Stimulated activated CD4-positive, alpha-beta T cell treated with anti-CD3 and anti-CD28 coated beads, Interleukin-12 subunit alpha, Interleukin-12 subunit beta, amount 100 ng/mL, for 24 hours (primary cell): ENCODE measurements at places on chromosomes 7 and 10.

GRCh38 chr7:41403291-41403690 is 299.6 kb downstream of the INHBA start:
- no peak for DNase-seq

- DNase-seq = no peak
Observed at GRCh38 chr10:3893901-3894563, 109.0 kb upstream of the KLF6 start.

DNA sequence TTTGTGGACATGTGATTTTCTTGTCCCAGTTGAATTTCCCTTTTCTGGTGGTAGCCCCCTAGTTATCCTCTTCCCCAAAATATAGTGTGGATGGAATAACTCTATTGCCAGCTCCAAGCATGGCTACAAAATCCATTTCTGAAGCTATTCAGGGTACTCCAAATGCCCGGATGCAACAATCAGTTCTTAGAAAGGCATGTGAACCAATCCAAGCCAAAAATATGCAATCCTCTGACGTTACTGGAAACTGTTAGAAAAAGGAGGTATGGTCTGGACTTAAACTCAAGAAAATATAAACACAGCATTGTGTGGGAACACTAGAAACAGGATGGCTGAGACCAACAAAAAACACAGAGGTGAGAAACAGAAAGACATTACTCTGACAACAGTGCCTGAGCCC is 347.0 kb downstream of the GPAM start:
- no peak for DNase-seq

DNA sequence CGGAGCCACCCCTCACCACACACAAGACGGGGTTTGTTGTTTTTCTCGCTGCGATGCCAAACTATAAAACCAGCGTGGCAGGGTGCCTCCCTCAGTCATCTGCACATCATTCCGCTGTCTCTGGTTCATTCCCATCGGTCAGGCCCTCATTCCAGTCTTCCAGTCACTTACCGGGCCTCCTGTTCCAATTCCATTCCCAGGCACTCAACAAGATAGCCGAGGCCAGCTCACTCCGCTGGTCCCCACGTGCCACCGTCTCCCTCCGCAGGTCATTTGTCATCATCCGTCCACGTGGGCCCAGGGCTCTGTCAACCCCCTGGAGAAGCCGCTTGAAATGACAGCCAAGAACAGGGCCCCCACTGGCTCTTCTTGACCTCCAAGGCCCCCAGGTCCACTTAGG is 6.1 kb upstream of the TMEM184A start:
- no peak for DNase-seq

DNA sequence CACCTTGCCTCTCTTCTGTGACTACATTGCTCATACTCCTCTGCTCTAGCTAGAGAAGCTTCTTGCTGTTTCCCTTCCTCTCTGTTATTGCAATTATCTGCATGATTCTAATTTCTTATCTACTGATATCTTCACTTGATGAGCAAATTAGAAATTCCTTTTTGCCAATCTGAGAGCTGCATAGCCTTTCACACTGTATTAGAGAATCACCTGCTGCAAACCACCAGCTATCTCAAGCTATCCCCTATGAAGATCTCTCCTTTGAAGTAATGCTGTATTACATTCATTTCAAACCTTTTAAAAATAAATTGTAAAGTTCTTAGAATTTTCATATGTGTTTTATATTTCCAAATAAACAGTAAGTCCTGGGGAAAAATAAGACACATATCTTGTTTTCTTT is 89.0 kb upstream of the ZNF804B start:
- DNase-seq = no peak
